ENCODE measurements at places on chromosomes 1 and 21.

DNA sequence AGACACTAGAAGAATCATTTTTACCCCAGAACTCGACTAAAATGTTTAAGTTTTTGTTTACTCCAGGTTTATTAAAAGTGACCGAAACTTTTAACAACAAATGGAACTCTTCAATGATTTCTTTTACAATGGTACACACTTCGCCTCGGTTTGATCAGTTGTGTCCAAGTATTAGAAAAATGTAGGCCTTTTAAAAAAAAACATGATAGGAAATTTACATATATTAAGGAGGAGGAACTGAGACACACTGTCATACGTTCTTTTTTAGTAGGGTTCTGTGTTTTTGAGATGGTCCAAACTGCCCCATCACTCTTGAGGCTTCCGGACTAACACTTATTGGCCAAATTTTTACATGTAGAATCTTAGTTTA, 1.3 kb downstream of the PRDM2 start:
- DNase-seq: peak; percentile 92

GRCh38 chr1:162562470-162562828, 927 bp downstream of the UAP1 start:
- DNase-seq: no peak

DNA sequence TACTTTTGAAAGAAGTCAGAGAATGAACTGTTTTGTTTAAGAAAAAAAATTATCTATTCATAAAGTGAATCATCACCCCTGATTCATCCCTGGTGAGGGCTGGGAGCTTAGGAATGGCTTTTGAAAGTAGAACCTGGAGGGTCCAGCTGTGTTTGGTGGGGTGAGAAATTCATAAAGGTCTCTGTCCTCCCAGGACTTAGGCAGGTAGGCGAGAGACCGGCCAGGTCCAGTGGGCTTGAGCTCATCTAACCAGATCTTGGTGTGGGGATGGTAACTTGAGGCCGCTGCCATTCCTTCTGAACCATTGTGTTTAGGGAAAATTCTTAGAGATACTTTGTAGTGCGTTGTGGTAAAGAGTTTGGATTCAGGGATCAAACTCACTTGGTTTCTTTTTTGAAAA, 156.8 kb upstream of the TNR start:
- no peak for DNase-seq

DNA sequence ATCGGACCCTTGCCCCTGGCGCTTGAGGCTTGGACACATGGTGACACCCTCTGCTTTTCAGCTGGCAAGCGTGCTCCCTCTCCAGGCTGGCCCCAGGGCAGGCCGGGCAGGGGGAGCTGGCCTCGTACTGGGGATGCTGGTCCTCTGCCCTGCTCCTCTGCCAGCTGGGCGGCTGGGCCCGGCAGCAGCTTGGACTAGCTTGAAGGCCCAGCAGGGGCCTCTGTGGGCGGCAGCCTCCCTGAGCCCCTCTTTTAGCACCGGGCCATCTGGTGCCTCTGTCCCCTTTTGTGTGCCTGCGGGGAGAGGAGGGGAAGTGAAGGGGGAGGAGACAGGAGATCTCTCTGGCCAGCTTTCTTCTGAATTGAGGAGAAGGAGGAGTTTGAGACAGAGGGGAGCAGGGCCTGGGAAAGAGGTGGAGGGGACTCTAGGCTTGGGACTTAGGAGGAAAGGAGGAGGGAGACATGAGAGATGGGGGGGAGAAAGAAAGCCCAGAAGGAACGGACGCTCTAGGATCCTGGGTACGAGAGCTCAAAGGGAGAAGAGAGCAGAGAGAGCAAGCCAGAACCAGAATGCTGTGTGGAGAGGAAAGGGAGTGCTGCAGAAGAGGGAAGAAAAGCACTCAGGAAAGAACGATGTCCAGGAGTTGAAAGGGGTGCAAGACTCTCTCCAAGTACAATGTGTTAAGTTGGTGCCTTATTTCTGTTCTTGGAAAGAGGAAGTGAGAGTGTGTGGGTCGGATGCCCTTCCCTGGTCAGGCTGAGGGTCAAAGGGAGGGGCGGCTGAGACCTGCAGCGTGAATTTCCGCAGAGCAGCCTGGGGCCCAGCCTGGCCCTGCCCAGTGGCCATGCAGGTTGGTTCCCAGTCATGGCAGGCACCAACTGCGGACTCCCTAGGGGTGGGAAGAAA, 40.3 kb downstream of the IER5 start:
- peak; percentile 80 for DNase-seq

DNA sequence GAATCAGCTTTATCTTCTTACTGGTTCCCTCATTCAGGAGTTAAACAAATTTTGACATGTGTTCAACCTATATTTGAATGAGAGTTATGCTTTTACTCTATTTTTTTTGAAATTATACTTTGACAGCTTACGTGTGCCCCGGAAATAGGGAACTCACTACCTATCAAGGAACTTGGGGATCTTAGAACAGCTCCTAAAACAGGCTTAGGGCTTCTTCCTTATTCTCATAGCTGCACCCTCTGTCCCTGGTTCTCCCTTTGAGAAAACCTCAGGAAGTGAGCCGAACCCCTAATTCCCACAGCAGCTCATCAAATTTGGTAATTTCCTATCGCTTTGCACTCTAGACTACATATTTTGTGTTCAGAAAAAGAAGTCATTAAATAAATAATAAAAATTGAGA, 81.2 kb upstream of the RUNX3 start:
- no peak for DNase-seq

GRCh38 chr1:245000872-245001188, 136.5 kb upstream of the HNRNPU start:
- DNase-seq: no peak

DNA sequence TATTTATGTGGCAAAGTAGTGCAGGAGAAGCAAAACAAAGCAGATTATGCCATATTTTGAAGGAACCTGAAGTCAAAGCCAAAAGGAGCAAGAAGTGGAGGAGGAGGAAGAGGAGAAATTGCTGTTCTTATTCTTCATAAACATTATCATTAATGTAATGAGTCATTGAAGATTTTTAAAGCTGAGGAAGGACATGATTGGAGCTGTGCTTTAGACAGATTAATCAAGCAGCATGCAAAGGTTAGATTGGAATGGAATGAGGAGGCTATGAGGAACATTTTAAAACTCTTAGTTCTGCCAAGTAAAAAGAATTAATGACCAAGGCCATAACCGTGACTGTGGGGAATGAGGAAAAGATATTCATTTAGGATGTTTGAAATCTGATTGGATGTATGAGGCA, 33.0 kb upstream of the HSD17B7 start:
- DNase-seq: no peak

- no peak for DNase-seq
These were observed 43.5 kb downstream of the CD34 start for GRCh38 chr1:207867136-207868109.

- DNase-seq: no peak
These were observed 124.5 kb downstream of the TSEN15 start for GRCh38 chr1:184176058-184176457.

GRCh38 chr1:86833461-86834215, 80.3 kb downstream of the SELENOF start:
- peak; percentile 89 for DNase-seq

DNA sequence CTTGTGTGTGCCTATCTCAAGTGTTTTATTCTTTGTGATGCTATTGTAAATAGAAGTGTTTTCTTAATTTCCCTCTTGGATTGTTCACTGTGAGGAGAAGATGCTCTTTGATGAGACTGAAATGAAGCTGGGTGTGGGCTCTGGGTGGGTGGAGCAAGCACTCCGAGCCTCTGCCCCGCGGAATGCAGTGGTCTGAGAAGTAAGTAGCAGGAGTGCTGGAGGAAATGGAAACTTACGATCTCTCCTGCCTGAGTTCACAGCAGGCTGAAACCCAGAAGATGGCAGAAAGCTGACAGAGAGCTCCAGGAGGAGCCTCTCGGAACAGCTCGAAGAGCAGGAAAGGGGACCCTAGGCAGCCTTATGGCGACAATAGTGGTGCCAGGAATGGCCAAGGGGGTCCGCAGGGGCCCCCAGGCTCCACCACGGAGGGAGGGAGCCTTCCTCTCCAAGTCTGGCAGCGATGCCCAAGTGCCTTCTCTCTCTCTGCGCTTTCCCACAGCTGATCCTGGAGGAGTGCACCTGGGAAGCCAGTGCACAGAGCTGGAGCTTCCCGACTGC, 126.8 kb upstream of the COL6A1 start:
- no peak for DNase-seq

DNA sequence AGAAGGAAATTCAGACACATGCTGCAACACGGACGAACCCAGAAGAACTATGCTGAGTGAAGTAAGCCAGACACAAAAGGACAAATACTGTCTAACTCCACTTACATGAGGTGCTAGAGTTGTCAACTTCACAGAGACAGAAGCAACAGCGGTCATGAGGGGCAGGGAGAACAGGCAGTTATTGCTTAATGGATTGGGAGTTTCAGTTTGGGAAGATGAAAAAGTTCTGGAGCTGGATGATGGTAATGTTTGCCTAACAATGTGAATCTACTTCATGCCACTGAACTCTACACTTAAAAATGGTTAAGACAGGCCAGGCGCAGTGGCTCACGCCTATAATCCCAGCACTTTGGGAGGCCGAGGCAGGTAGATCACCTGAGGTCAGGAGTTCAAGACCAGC, 12.1 kb downstream of the PARP1 start:
- no peak for DNase-seq

Measured in NAMALWA (cell line).